GF-D8 (cell line): ENCODE measurements at places on chromosomes 6 and 20.

- no peak for DNase-seq
These were observed 20.3 kb downstream of the ASXL1 start for GRCh38 chr20:32378461-32378860.

GRCh38 chr6:69343851-69344250, 453.0 kb downstream of the LMBRD1 start:
- DNase-seq, result no peak

GRCh38 chr6:111677249-111677990, 71.7 kb upstream of the TRAF3IP2 start:
- DNase-seq, result no peak

- DNase-seq, result no peak
These were observed 138.6 kb downstream of the AHI1 start for GRCh38 chr6:135358985-135359384.

DNA sequence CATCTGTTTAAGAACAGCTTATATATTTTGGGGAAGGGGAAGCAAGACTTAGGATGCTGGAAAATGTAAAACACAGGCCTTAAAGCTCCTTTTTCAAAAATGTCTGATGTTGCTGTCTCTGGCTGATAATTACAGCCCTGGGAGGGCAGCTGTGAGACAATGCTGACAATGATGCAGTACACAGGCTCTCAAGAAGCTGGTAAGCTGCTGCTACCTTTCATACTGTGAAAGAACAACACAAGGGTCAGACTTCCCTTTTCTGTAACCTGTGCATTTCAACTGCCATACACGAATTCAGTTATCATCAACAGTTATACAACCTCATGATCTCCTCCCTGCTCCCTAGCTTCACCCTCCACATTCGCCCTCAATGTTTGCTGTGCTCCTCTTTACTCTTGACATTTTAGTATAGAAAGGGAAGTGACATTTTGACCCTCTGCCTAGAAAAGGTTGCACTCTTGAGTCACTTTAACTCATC, 25.2 kb downstream of the MAP7 start:
- no peak for DNase-seq

- DNase-seq, result no peak
These were observed 213.9 kb upstream of the PRDM1 start for GRCh38 chr6:105872249-105872648.

DNA sequence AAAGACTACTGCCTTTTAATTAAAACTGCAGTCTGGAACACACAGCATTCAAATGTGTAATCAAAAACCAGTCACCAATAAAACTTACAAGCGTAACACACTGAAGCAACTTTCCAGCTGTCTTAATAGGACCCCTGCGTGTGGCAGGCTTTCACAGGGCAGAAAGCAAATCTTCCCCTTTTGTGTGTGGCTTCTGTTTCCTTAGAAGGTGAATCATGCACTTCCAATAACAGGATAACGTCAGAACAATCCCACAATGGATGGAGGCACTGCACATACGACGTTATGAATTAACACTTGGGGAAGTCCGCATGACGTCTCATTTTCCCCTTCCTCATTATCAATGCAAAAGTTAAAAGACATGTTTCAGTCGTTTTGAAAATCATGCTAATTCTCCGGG, 44.8 kb downstream of the INSM1 start:
- no peak for DNase-seq

DNA sequence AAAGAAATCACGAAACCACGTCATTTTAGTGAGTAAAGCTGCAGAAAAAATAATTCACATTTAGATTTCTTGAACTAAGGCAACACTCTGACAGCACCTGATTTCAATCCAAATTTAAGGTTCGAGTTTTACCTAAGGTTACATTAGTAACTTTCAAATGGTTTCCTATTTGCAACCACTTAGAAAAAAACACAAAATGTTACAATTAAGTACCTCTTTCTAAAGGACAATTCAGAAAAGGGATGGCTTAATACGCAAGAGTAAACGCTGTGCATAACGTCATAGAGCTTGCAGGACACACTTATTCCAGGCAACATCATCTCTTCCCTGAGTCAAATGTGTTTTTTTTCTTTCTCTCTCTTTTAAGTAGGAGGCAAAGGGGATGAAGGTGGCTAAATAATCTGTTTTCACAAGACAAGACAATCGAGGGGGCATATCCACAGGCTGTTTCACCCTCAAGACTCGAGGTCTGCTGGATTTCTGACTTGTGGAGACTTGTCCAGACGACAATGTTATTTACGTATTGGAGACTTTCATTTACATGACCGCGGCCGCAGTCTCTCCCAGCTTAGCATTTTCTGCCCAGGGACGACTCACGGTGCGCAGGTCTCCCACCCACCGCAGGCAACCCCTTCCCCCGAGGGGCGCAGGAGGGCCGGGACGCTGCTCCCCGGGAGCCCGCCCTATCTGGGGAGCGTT, 86.0 kb downstream of the SESN1 start:
- DNase-seq, result peak; percentile 53

DNA sequence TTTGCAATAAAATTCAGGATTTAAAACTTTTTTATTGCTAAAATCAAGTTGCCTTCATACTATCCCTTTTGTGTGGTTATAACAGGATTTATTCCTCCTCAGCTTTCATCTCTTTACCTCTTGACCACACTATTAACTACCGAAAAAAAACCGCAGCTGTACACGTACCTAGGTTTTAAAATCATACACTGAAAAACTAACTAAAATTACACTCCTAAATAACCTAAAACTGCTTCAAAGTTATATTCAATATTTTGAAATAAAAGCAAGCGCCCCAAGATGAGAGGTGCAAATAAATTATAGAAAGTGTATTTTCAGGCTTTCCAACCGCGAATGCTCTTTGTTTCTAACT, 1.4 kb downstream of the MPC1 start:
- DNase-seq, result no peak

GRCh38 chr6:4904461-4905025, 99.3 kb downstream of the RPP40 start:
- no peak for DNase-seq

GRCh38 chr6:11174242-11174611, 58.2 kb downstream of the NEDD9 start:
- no peak for DNase-seq

DNA sequence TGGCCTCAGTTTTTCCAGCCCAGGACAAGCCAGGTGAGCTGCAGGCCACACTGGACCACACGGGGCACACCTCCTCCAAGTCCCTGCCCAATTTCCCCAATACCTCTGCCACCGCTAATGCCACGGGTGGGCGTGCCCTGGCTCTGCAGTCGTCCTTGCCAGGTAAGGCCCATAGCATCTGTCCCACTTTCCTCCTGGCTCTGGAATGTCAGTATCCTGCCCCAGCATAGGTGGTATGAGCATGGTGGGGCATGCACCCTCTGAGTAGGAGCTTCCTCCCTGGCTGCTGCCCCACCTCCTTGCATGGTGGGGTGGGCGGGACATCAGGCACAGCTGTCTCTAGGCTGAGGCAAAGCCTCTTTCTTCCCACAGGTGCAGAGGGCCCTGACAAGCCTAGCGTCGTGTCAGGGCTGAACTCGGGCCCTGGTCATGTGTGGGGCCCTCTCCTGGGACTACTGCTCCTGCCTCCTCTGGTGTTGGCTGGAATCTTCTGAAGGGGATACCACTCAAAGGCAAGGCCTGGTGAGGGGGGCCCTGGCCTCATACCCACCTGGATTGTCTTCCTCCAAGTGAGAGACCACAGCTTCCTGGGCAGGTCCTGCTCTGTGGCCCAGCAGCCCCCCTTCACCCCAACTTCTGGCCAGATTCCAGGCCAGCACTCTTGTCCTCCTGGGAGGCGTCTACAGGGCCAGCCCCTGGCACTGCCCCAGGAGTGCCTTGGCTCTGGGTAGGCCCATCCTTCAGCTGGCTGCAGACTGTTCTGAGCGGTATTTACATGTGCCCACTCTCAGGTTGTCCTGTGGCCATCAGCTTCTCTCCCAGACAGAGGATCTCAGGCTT, 9.1 kb downstream of the PI16 start:
- no peak for DNase-seq
